ENCODE measurements at places on chromosomes 16 and 17.

- no peak for DNase-seq
These were observed 26.0 kb upstream of the RSL1D1 start for GRCh38 chr16:11877374-11877773.

- DNase-seq = peak; percentile 34
These were observed 542 bp downstream of the CBX4 start for GRCh38 chr17:79838522-79839274.

GRCh38 chr16:48959204-48959603 is 322.4 kb downstream of the CBLN1 start:
- no peak for DNase-seq

GRCh38 chr17:45384789-45385262 is 47.8 kb downstream of the ARHGAP27 start:
- DNase-seq = no peak

DNA sequence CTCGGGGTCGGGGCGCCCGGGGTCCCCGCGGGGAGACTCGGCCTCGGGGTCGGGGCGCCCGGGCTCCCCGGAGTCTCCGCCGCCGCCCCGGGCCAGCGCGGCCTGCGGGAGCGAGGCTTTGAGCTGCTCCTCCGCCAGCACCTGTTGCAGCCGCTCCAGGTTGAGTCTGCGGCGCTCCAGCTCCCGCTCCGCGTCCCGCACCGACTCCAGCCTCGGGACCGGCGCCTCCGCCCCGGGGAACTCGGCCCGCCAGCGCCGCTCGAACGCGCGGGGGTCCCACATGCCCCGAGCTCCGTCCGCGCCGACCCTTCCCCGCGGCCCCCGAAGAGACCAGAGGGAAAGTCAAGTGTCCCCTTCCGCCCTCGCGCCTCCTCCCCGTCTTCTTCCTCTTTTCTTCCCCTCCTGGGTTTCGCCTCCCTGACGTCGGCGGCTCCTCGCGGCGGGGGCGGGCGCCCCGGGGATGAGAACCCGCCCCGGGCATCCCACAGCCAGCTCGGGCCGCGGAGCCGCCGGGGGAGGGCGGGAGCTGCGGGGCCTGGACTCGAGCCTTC is 40.8 kb upstream of the BHLHA9 start:
- no peak for DNase-seq

GRCh38 chr17:79650861-79651260 is 40.0 kb upstream of the RBFOX3 start:
- DNase-seq = no peak

GRCh38 chr17:10785295-10785694 is 18.6 kb downstream of the TMEM238L start:
- DNase-seq = no peak

Data from NCI-H2171 (cell line).